ENCODE measurements at places on chromosomes 4 and X.

- no peak for DNase-seq
Observed at GRCh38 chrX:45711231-45711630, 510.6 kb upstream of the DIPK2B start.

- DNase-seq, result no peak
Observed at GRCh38 chr4:168643111-168643795, 146.4 kb downstream of the PALLD start.

- no peak for DNase-seq
Observed at GRCh38 chr4:3864742-3865721, 98.8 kb downstream of the ADRA2C start.

GRCh38 chr4:98283219-98284189, 22.3 kb downstream of the RAP1GDS1 start:
- no peak for DNase-seq

DNA sequence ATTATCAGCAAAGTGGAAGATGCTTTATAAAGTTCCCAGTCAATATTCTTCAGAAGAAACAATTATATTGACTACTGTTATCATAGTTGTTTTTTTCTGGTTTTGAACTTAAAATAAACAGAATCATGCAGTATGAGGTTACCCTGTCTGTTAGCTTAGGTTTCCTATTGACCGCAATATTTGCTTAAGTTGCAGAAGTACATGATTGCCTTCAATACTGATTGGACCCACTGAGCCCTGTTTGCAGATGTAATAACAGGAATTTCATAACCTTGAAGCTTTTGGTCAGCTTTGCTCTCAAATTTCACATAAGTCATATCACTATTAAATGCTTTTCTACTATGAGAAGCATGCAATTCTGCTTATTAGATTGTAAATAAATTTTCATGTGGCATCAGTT, 229.1 kb upstream of the FSTL5 start:
- DNase-seq, result no peak

GRCh38 chr4:48725414-48725813, 54.7 kb downstream of the FRYL start:
- no peak for DNase-seq

- DNase-seq, result no peak
Observed at GRCh38 chr4:139297001-139297410, 4.3 kb upstream of the NAA15 start.

GRCh38 chr4:54843946-54844345, 186.2 kb downstream of the KIT start:
- no peak for DNase-seq
